ENCODE measurements at places on chromosomes 6 and 20.
A peak's percentile ranks its signal among the peaks of the same experiment; 100 is the strongest.

- no peak for DNase-seq
Measured at GRCh38 chr20:62476056-62476838, 452 bp upstream of the GATA5 start.

GRCh38 chr20:58752565-58752964 is 60.0 kb downstream of the NPEPL1 start:
- no peak for DNase-seq

GRCh38 chr6:63597141-63598048 is 25.1 kb downstream of the LOC128125822 start:
- no peak for DNase-seq

DNA sequence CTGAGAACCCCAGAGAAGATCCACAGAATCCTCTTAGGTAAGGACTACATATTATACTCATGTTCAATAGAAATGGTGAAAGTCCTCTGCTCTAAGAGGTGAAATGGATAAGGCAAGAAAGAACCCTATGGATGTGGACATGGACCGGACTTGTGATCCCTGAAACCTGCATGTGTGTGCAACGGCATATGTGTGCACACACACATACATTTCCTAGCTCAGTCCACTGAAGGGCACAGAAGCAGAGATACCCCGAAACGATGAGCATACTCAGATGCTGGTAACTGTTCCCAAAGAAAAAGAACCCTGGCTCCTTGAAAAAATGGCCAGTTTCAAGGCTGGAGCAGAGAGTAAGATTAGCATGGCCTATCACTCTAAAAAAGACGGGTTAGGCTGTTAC is 22.6 kb downstream of the SNX5 start:
- no peak for DNase-seq

GRCh38 chr6:136524936-136525413 is 25.2 kb downstream of the MAP7 start:
- peak; percentile 35 for DNase-seq

DNA sequence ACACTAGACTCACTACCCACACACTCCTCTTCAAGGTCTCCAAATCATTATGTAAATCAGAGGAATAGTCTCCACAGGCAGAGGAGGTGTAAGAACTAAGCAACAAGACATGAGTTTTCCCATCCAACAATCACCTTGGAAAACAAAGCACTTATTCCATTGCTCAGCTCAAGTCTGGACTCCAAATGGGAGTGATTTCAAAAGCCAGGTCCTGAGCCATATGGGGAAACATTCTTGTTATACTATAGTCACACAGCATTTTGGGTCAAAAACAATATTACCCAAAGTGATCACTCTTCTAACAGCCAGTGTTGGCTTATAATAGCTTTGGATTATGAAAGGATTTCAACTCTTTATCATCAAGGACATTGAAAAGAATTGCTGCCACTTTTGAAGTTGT is 3.6 kb upstream of the PRPH2 start:
- DNase-seq: no peak
